Suppressor macrophage treated with lipopolysaccharide for 1 hour (primary cell): ENCODE measurements at places on chromosomes 11 and 22.

- DNase-seq, result no peak
Observed at GRCh38 chr22:41648432-41648831, 27.3 kb downstream of the XRCC6 start.

DNA sequence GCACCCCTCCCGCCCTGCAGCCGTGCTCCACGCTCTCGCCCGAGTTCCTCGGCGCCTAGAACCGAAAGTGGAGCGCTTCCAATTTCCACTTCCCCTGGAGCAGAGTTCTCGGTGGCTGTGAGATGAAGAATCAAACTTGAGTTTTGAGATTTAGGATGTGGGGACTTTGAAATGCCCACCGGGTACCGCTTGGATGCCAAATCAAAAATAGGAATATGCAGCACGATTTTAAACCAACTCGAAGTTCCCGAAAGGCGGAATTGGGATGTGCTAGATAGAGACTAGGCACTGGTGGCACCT lies 569 bp downstream of the POLA2 start:
- DNase-seq, result peak; percentile 74

- no peak for DNase-seq
Observed at GRCh38 chr11:27234043-27234668, 128.9 kb downstream of the CCDC34 start.

DNA sequence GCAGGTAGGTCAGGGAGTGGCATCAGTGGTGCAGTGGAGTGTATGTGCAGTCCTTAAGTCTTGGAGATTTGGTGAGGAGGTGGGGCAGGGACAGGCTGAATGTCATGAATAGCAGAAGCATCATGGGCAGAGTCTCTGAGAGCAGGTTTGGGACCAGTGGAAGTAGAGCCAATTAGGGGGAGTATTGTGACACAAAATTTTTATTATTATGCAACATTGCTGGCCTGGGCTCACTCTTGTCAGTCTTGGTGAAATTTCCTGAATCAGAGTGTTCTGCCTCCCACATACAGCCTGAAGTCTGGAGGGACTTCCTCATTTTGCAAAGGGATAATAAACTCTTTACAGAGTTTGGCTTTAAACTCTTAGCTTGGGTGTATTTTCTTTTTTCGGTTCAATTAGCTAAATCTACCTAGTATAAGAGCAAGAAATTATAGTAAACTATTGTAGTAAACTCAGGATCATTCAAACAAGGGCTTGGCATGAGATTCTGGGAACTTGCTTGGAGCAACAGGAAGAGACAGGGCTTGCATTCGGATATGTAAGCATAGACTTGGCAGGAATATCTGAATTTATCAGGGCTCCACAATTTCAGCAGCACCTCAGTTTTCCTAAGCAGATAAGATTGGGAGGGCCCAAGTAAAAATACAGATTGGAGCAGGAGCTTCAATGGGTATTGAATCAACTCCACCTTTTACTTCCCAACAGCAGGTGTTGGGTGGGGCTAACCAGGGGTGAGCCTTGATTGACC lies 67.7 kb downstream of the FDX1 start:
- DNase-seq, result peak; percentile 86

DNA sequence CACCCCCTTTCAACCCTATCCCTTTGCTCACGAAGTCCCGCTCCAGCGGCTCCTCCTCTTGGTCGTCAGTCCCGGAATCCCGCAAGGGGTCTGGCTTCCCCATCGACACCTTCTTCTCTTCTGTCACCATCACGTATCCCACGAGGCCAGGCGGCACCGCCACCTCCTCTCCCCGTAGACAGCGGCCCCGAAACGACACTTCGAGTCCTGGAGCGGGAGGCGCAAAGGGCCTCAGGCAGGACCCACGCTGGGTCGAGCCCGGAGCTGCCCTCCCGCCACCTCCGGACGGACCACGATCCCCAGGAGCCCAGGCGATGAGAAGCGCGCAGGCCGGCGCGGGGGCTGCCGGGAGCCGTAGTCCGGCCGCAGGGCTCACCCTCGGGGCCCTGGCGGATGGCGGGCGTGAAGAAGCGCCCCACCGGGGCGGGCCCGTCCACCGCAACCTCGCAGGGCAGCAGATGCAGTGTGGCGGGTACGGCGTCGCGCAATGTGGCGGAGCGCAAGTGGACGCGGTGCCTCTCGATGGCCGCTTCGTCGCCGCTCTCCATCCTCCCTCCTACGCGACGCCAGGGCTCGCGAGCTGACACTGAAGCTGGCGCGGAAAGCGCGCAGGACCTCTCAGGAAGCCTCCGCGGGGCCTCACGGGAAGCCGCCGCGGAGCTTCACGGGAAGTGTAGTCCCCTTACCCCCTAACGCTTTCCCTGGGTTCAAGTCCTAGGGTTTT lies at the start of gene RNASEH2C:
Gene RNASEH2C, minus strand, starts transcription at position 588 of the 724 bp plus-strand sequence. Its CDS starts 40 bp downstream, at position 548.
- peak; percentile 92 for DNase-seq

GRCh38 chr11:84855508-84856245 lies 771.5 kb downstream of the DLG2 start:
- DNase-seq, result no peak

DNA sequence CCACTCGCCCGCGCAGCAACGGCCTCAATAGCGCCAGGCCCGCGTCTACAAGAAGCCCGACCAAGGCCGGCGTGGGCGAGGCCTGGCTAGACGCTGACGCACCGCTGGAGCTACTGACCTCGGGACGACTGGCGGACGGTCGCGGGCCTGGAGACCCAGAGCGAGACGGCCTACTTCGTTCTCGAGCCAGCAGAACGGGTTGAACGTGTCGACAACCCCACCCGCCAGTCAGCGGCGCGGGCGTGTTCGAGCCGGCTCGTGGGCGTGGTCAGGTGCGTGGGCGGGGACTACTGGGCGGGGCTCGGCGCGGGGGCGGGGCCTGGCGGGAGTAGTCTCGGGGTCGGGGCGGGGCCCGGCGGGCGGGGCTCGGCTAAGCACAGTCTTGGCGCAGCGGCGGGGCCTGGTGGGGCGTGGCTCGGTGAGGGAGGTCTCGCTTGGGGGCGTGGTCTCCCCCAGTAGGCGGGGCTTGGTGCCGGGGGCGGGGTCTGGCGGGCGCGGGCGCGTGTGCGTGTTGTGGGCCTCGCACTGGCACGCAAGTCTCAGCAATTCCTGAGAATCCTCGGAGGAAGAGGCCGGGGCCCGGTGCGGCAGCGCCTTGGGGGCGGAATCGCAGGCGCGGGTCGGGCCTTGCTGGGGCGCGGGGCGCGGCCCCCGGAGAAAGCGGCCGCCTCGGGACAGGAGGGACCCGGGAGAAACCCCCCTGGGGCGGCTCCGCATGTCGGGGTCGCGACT lies at the start of gene RNH1:
Gene RNH1, minus strand, starts transcription at position 248 of the 732 bp plus-strand sequence. CDS start 5,080 bp downstream, outside the sequence.
- peak; percentile 100 for DNase-seq

DNA sequence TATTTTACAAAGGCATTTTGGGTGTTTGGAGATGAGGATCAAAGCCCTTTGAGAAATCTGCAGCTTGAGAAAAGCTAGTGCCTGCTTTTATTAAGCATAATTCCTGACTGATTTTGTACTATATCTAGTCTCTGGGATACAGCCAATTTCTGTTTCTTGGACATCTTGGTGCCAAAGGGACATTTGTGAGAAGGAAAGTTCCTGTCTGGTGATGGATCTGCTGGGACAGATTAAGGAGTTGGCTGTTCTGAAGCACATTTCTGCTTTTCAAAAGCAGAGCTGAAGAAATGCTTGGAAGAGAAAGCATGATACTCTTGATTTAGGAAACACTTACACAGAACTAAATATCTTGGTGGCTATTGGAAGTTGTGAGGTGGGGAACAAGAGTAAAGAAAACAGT lies 254.6 kb upstream of the CCDC90B start:
- no peak for DNase-seq

DNA sequence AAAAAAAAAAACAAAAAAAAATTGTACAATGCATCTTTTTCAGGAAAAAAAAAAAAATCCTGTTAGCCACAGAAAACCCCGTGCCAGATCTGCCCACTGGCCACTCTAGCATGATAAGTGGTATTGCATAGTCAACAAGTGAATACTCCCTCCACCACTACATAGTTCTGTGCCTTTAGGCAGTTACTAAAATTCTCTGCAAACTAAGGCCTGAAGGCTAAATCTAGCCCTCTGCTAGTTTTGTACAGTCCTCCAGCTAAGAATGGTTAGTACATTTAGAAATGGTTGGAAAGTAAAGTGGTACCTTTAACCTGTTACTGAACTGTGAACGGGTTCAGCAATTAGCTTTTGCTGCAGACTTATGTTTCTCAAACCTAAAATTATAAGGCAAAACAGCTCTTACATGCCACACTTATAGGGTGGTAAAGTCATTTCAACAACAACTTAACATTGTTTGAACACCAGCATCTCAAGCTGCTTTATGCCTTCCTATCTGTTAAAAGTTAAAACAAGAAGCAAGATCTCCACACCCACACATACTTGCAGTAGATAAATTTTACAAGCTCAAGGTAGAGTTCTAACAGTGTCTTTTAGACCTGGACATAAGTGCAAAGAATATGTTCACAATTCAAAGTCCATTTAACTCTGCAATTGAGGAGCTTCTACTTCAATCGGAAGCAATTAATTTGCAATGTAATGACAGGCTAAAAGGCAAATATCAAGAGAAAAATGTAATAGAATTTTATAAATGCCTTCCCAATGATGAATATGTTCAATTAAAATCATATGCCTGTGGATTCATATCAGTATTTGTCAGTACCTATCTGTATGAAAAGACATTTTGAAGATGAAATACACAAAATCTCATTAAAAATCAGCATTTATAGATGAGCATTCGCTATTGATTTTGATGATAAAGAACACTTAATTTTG lies 7.3 kb downstream of the C11orf71 start:
- no peak for DNase-seq

DNA sequence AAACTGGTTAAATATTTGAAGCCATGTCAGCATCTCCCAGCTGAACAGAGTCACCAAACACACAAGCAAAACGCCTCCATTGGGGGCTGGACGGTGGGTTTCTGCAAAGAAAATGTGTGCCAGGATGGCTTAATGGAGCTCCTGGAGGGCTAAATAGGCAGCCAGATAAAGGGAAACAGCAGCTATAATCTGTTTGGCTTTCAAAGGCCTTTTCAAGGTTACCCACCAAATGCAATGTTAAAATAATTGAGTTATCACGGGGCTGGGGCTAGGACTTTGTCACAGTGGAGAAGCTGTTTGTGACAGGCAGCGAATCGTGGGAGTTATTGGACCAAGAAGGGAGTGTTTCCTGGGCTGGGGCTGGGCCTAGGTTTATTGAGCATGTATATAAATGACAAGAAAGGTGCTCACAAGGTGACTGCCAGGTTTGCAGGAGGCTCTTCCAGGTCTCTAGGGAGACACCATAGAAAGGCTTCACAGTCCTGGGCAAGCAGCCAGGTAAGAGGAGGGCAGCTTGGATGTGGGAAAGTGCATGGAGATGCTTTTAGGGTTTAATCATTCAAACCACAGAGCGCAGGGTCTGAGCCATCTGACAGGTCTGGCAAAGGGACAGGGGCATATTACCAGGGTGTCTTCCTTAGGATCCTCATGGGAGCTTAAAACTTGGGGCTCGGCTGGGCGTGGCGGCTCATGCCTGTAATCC lies 28.3 kb downstream of the GRIK4 start:
- no peak for DNase-seq

DNA sequence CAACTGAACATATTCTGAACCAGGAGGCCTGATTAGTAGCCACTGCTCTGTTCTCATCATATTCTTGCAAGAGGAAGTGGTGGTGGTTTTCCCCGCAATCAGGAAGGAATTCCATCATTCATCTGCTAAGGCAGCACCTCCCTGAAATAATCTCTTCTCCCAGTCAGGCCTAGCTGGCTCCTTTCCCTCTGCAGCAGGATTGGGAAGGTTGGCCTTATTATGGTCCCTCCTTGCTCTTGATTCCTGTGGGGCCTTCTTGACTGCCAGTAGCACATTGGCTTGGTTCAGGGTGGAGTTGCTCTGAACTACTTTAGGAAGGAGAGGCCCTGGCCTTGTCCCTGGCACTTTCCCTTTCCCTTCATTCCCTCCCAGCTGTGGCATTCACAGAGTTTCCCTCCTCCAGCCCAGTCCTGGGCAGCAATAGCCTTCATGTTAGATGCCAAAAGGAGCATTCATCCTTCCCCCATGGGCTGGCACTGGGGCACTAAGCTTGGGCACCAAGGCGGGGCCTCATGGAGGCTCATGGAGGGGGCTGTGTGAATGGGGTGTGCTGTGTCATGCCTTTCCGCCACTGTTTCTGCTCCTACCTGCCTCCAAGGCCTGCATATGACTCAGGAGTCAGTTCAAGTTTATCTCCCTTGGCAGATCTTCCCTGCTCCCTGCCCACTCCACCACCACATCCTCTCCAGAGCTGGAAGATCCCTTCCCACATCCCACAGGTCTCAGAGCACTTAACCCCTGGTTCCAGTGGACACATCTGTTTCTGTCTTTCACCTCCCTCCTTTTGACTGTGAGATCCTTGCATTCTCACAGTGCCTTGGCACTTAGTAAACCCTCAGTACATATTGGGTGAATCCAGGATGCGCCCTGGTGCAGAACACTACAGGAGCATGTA lies 27.6 kb upstream of the CD44 start:
- DNase-seq, result peak; percentile 77

- no peak for DNase-seq
Observed at GRCh38 chr22:37607935-37608476, 628 bp upstream of the GGA1 start.

DNA sequence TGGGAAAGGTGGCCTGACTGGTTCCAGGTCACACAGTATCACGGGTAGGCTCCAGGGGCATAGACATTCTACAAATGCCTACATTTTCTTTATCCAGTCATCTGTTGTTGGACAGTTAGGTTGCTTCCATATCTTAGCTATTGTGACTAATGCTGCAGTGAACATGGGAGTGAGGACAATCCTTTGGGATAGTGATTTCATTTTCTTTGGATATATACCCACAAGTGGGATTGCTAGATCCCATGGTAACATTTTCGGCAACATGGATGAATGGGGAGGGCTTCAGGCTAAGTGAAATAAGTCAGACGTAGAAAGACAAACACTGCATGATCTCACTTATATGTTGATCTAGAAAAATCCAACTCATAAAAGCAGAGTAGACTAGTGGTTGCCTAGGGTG lies 744.3 kb downstream of the NTM start:
- no peak for DNase-seq

- DNase-seq, result peak; percentile 100
Observed at GRCh38 chr22:29310863-29311339, 4.5 kb downstream of the GAS2L1 start.

DNA sequence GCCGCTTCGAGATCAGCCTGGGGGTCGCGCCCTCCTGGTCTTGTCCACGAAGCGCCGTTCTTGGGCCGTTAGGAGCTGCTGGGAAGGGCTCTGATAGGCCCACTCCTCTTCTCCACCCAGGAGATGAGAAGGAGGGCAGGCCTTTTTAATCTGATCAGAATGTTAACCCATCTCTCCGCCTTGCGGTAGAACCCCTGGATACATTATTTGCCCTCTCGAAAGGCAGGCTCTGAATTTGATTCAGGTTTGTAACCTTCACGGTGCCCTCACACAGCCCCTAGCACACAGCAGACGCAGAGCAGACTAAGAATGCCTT lies at the start of gene CCDC83:
Gene CCDC83, plus strand, starts transcription at position 43 of the 316 bp plus-strand sequence. CDS start 9,741 bp downstream, outside the sequence.
- DNase-seq, result no peak

GRCh38 chr11:29255401-29255800 lies 761.4 kb downstream of the KCNA4 start:
- DNase-seq, result no peak

- DNase-seq, result no peak
Observed at GRCh38 chr22:43467216-43467940, 55.6 kb downstream of the MPPED1 start.

DNA sequence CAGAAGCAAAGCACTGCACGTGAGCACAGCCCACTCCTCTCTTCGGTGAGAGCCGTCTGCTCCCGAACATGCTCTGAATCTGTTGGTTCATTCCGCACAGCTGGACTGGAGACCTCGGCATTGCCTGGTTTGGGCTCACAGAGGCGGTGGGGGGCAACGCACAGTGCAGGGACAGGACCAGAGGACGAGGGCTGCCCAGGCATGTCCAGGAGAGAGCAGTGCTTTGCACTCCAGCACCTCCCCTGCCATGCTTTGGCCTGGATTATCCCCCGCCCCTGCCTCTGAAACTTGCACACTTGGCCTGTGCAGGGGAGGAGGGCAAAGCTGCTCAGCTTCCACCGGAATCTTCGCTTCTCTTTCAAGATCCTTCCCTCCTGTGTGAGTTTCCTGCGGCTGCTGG lies 536.5 kb downstream of the BRD1 start:
- no peak for DNase-seq
